Right forelimb (tissue), 1 donor: ENCODE measurements at places on chromosomes 7 and 10.

- no peak for DNase-seq
These were observed 165.9 kb upstream of the VIPR2 start for GRCh38 chr7:159310457-159311171.

- no peak for DNase-seq
These were observed 32.3 kb downstream of the AHCYL2 start for GRCh38 chr7:129257168-129257567.

- DNase-seq, result no peak
These were observed 10.4 kb upstream of the GPR26 start for GRCh38 chr10:123655751-123656150.

DNA sequence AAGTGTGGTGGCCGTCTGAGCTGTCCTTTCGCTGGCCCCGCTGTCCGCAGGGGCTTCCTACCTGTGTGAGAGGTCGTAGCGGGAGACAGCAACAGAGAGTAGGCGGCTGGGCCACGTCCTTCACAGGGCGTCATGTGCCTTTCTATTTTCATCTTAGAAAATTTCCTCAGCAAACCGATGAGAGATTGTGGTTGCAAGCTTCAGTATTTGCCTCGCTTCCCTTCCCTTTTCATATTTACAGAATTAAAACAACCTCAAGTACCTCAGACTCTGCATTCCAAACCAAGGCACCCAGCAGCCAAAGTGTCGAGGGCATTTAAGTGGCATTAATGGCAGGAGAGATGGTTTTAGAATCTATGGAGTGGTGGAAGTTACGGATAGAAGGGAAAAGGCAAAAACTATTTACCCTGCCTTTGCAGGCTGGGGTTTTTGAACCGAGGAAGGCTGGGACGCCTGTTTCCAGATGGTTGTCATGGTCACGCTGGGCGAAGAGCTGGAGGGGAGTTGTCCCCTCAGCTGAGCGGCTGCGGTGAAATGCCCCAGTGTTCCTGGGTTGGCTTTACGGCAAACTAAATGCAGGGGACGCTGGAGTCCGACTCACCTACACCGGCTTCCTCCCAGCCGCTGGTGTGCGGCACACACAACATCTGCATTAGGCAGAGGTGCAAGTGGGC lies 41.9 kb downstream of the WIPI2 start:
- DNase-seq, result no peak

- DNase-seq, result no peak
These were observed 285.1 kb upstream of the PHF14 start for GRCh38 chr7:10688544-10688943.

- no peak for DNase-seq
These were observed 12.6 kb upstream of the PRDX3 start for GRCh38 chr10:119190954-119191785.

DNA sequence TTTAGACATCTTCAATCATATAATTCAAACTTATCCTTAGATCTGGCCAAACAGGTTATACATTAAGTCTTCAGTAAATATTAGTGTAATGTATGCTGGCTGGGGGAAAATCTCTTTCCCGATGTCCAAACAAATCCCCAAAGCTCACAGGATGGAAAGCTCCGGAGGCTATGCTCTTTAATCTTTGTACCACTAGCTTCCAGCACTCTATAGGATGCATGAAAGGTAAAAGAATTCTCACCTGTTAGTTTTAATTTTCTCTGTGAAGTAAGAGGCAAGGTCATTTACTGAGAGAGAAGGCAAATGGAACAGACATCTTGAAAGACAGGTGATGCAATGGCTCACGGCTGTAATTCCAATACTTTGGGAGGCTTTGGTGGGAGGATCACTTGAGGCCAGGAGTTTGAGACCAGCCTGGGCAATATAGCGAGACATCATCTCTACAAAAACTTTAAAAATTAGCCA lies 99.8 kb upstream of the KIF5B start:
- no peak for DNase-seq

GRCh38 chr7:131773413-131773812 lies 217.0 kb upstream of the PODXL start:
- no peak for DNase-seq

- no peak for DNase-seq
These were observed 80.7 kb downstream of the FANK1 start for GRCh38 chr10:125976960-125977605.

DNA sequence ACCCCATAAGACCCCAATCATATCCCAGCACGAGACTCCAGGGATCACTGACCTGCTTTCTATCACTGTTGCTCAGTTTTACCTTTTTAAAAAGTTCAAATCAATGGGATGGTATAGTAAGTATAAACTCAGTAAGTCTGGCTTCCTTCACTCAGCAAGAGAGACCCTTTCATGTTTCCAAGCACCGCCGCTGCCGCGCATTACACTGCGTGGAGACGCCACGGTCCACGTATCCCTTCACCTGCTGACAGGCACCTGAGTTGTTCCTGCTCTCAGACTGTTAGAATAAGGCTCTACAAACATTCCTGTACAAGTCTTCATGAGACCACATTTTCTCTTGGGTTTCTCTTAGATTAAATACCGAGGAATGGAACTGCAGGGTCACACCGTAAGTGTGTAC lies 28.3 kb downstream of the MAD1L1 start:
- no peak for DNase-seq

DNA sequence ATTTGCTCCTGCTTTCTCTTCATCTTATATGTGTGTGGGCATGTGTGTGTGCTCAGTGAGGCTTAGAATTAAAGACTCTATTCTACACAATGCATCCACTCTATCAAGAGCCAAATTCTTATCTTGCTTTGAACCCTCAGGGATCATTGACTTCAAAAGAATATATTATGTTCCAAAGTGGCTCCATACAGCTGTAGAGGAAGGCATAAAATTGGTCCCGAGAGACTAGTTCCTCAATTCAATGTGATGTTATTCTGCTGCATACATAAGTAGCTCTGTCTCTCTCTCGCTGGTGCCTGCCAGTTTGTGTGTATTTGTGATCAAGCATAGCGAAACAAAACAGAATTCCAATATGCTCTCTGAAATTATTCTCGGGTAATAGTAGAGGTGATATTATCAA lies 997.9 kb upstream of the POT1 start:
- DNase-seq, result no peak

- no peak for DNase-seq
These were observed 29.4 kb upstream of the PCGF5 start for GRCh38 chr10:91190876-91191583.

- no peak for DNase-seq
These were observed 778 bp upstream of the GET4 start for GRCh38 chr7:875476-876076.

GRCh38 chr7:5582532-5582935 lies 158.9 kb upstream of the TNRC18 start:
- DNase-seq, result no peak

DNA sequence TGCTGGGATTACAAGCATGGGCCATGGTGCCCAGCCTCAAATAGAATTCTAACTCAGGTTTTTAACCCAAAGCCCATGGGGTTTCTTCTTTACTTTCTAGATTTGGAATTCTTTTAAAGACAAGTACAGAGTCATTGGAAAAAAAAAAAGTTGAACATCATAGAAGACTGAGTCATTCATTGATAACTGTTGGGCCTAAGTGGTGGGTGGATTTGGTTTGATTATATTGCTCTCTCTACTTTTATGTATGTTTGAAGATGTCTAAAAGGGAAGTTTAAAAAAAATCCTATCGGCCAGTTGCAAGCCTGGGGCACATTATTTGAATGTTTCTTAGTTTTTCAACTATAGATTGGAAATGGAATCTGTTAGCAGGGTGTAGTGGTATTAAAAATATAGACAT lies 49.7 kb downstream of the INPP5F start:
- DNase-seq, result no peak

- DNase-seq, result no peak
These were observed 24.0 kb downstream of the TMEM176A start for GRCh38 chr7:150824379-150825177.

- DNase-seq, result no peak
These were observed 14.3 kb downstream of the GTPBP4 start for GRCh38 chr10:1002425-1003006.

DNA sequence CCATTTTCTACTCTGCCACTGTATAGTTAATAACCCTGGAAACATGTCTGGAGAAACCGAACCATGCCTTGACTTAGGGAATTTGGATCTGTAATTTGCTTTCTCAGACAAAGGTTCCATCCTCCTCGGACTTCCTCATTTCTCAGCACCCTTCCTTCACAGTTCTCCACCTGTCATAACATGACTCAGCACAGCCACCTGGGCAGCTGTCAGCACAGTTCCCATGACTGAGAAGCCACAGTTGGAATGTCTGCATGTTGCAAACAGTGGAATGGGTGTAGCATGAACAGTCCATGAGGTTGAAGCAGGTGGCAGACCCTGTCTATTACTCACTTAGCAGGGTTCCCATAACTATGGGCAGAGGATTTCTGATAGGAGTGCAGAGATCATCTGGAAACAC lies 634 bp upstream of the OR9A4 start:
- DNase-seq, result no peak

GRCh38 chr10:46239993-46240683 lies 46.7 kb upstream of the ANTXRL start:
- peak; percentile 10 for DNase-seq

DNA sequence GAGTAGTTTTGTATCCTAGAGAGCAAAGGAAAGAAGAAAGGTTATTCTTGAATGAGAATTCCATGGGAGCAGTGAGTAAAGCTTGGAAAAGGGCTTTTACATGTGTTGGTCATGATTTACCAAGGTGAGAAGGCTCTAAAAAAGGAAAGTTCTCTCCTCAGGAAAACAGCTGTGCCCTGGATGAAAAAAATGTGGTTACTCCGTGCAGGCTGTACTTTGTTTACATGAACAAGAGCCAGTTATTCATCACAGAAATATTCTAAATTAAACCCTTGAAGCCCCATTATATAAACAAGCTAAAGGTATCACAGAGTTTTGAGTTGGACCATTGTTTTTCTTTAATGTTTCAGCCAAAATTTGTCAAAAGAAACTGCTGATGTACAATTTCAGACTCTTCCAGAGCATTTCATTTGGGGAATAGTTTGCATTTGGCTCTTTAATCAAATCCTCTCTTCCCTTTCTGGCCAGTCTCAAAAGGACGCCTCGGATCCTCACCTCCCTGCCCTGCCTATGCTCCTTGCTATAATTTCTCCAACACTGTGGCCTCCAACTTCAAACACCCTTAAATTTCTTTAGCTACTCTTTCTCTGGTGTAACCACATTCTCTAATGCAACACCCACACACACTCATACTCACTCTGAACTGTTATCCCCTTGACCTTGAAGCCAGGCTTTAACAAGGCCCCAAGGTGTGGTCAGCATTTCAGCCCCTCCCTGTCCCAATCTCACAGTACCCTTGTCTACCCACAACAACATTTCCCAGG lies 47.4 kb downstream of the AFAP1L2 start:
- no peak for DNase-seq

- peak; percentile 58 for DNase-seq
These were observed 63.1 kb downstream of the TMEM209 start for GRCh38 chr7:130141884-130142653.

GRCh38 chr10:98268694-98269431 lies 869 bp upstream of the LOXL4 start:
- peak; percentile 44 for DNase-seq

GRCh38 chr10:27020243-27020642 lies 80.1 kb downstream of the ANKRD26 start:
- DNase-seq, result no peak

DNA sequence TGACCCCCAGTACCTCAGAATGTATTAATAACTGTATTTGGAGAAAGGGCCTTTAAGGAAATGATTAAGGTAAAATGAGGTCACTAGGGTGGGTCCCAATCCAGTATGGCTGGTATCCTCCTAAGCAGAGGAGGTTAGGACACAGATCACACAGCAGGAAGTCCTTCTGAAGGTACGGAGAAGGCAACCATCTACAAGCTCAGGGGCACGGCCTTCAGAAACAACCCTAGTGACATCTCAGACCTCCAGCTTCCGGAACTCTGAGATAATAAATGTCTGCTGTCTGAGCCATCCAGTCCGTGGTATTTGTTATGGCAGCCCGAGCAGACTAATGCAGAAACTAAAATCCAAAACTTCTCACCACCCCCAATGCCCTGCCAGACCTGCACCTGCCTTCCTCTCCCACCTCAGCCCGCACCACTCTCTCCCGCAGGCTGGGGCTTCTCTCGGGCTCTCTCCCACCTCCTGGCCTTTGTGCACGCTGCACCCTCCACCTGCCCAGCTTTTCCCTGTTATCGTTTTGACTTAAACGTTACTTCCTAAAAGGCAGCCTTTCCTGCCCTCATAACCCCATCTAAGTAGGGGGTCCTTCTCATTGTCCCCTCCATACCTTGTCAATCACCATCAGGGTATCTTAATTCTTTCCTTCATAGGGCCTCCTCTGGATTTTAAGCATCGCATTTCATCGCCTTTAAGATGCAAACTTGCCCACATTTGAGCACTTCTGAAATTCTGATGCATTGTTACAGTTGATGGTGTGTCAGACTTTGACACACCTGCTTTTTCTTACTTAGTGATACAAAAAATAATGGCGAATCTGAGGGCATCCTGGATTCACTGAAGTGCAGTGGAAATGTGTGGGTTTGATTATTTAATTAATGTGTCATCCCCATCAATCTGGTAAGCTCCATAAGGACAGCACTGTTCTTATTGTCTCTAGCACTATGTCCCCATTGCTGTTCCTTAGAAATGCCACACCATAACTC lies 32.2 kb upstream of the AQP1 start:
- no peak for DNase-seq

- no peak for DNase-seq
These were observed 596.6 kb downstream of the SORCS3 start for GRCh38 chr10:105237685-105238084.

GRCh38 chr7:128937647-128938543 lies at the start of gene IRF5:
Gene IRF5, plus strand, starts transcription at chr7:128937927. Its CDS starts 4,155 bp downstream, at chr7:128942082.
- no peak for DNase-seq

DNA sequence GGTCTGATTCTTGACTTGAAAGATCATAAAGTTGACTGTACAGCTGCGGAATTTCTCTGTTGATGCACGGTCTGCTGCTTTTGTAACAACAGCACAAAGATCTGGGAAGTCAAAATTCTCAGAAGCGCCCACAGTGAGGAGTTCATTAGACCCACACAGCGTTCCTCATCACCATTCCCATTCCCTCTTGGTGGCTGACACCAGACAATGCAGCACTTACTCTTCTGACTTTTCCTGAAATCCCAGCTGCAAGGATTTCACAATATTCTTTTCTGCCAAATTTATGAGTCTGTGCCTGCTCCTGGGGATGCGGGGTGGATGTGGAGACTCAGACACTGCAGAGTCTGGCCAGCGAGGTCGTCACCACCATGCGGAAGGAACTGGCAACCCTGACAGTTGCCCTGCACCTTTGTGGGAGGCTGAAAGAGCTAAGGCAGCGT lies 233.9 kb downstream of the FANK1 start:
- DNase-seq, result no peak

DNA sequence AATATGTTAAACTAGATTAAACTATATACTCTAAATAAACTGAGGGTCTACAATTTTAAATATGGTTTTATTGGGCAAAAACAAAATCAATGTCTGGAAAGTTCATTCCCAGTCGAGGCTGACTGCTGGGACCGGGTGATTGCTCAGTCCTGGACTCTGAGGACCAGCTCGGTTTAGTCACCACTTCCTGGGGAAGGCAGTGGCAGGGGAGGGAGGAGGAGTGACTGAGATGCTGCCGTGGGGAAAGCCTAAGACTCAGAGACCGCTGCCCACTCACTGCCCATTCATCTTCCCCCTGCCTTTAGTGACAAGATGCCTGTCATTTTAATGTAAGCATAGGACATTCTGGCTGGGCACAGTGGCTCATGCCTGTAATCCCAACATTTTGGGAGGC lies 29.0 kb downstream of the ATOH7 start:
- no peak for DNase-seq
